ENCODE measurements at places on chromosomes 3 and 15.

- DNase-seq, result peak; percentile 9
These were observed 130.6 kb downstream of the MBNL1 start for GRCh38 chr3:152399374-152399773.

- DNase-seq, result peak; percentile 63
These were observed at the start of gene UBE2Q2 for GRCh38 chr15:75842722-75843677. UBE2Q2 (plus strand) TSS chr15:75843447; CDS start chr15:75843667, 220 bp downstream.

DNA sequence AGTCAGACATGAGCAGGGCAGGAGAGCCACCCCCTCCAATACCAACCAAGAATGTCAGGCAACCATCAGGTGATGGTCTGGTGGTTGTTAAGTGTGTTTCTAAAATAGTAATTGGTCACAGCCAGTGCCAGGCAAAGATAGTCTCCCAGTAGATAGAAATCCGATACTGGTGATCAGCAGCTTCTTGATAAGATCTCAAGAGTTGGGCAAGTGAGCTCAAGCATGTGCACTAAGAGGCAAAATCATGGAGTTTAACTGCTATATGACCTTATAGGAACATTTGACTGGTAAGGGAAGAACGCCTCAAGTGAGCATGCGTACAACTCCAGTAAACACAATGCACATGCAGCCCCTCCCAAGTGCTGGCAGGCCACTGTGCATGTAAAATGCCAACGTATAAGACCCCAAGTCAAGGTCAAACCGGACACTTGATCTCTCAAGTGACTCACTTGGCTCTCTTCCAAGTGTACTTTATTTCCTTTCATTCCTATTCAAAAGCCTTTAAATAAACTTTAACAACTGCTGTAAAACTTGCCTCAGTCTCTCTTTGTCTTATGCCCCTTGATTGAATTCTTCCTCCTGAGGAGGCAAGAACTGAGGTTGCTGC lies 36.0 kb upstream of the CBLB start:
- no peak for DNase-seq

DNA sequence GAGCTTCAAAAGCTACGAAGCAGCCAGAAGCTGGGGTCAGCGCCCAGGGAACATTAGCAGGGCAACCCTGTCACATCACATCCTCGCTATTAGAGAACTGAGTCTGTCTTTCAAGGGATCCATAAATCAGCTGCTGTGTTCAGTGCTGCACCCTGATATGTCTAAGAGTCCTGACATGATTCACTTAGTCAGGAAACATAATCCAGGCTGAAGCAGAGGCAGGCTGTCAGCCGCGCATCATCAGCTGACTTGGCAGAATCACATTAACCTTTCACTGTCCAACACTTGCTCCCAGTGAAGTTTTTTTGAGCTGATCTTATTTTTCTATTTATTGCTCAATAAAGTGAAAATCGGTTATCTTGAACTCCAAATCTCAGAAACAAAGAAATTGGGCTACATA lies 23.5 kb downstream of the MYH15 start:
- peak; percentile 7 for DNase-seq

All from suppressor macrophage (primary cell).